ENCODE measurements at places on chromosomes 12 and 14.

GRCh38 chr14:97120611-97121031 is 323.4 kb downstream of the VRK1 start:
- no peak for DNase-seq

DNA sequence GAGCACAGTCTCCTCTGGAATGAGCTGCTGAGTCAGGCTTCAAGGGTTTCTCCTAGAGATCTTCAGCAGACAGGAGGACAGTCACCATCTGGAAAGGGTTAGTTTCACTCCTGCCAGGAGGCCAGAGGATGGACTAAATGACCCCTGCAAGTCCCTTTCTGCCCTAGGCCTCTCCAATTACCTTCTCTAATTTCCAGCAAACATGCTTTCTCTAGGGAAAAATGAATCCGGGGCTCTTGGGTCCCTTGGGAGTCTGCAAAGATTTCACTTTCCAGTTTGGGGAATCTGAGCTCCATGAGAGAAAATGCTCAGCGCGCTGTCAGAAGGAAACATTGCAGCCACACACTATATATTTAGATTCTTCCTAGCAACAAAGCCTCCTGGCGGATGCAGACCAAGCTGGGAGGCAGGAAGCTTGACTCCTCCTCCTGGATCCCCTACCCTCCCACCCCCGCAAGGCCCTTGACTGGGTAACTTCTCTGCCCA is 184.4 kb upstream of the CCND2 start:
- DNase-seq: no peak

- no peak for DNase-seq
Measured at GRCh38 chr12:112270673-112271072, 111.6 kb downstream of the HECTD4 start.

DNA sequence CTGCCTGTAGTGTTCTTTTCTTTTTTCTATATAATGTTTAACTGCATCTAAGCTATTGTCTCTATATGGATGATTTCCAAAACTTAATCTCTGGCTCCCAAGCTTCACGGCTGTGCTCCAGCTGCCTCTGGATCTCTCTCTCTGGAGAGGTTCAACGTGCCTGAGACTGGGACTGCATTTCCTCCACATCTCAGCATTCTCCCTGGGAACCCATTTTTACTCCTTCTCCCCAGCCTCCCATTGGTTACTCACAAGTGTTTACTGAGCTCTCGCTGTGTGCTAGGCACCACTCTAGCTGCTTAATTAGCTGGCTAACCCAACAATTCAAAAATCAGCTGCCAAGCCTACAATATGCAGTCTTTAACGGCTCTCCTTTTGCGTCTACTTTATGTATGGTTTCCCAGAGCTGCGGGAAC is 34.7 kb downstream of the FBXL14 start:
- no peak for DNase-seq

- peak; percentile 36 for DNase-seq
Measured at GRCh38 chr12:58030566-58031279, 89.4 kb downstream of the ATP23 start.

DNA sequence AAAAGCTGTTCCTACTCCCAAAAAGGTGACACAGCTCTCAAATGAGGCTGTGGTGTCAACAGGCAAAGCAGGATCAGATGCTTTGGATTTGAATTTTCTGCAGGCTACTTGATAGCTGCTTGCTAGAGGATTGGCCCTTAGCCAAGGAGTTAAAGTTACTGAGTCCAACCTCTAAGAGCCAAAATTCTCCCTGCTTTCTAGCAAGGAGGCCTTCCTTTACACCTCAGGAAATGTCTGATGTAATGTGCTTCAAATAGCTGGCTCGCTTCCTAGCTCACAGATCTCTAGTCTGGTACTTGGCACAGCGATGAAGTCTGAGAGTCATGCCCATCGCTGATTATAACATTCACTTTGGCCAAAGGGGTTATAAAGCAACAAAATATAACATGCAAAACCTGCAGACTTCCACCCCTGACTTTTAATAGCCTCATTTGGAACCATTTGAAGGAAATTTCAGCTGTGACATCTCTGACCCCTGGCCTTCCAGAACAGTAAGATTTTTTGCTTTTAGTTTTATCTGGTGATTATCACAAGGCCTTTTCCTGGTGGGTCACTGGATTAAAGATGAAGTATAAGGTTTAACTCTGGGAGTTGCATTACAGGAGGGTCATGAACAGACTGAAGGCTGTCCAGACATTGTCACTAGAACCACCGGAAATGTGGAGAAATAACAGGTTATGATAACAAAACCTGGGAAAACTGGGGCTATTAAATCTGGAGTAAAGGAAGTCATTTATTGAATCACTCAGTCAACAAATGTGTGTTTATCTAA is 189.7 kb downstream of the EPS8 start:
- no peak for DNase-seq

DNA sequence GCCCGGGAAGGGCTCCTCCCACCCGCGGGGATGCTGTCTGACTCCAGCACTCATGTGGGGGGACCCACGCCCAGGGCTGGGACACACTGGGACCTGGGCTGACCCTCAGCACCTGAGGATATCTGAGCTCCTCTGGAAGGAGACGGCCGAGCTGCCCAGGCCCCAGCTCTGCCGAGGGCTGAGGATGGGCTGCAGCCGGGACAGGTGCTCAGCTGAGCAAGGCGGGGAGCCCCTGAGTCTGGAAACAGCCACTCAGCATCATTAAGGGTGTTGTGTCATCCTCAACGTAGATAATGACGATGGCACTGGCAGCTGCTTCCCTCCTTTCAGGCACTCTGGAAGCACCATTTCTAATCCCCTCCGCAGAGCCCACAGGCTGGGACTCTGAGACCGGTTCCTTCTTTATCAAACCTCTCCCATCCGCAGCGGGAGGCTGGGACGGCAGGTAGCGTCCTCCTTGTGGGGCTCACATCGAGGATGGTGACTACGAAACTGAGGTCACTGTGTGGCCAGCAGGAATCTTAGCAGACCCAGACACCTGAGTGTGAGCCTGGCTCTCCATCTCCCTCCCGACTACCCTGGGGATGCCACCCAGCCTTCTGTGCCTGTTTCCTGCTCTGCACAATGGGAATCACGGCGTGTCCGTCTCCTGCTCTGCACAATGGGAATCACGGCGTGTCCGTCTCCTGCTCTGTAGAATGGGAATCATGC is 26.7 kb upstream of the SFSWAP start:
- DNase-seq: no peak

GRCh38 chr12:71900091-71900490 is 38.6 kb upstream of the TPH2 start:
- peak; percentile 5 for DNase-seq

GRCh38 chr12:130640901-130641300 is 75.2 kb downstream of the RIMBP2 start:
- DNase-seq: no peak

GRCh38 chr12:20350495-20350894 is 17.8 kb upstream of the PDE3A start:
- no peak for DNase-seq

GRCh38 chr14:56002876-56003625 is 115.2 kb upstream of the PELI2 start:
- no peak for DNase-seq

- peak; percentile 31 for DNase-seq
Measured at GRCh38 chr14:92026548-92027190, 13.2 kb downstream of the TRIP11 start.

DNA sequence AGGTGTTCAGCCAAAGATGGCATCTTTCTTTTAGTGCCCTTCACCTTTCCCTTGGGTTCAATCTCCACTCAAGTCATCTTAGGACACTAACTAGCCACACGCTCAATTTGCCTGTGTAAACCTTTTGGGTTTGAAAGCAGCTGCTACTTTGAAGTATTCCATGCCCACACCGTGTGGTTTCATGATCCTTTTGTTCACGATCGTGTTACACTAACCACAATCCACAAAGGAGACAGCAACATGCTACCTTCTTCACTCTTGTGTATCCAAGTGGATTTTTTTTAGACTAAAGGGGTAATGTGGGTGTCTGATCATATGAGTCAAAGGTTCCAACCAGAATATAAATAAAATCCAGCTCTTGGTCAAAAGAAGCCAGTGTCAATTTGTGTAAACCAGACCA is 122.7 kb upstream of the FAR2 start:
- no peak for DNase-seq

DNA sequence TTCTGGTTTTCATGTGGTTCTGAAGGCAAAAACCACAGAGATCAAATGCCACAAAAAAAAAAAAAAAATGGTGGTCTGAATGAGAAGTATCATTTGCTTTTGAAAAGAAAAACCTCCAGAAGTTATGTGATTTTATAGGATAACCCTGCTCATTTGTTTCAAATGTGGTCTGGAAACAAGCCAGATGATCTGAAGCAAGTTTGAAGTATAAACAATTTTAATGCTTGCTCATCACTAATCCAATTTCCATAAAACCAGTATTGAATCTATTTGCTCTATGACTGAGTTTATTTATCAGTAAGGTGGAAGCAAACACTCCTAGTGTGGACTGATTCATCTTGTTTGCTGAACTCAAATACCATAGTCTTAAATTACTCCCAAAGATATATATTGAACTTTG is 407.3 kb upstream of the FLRT2 start:
- no peak for DNase-seq

DNA sequence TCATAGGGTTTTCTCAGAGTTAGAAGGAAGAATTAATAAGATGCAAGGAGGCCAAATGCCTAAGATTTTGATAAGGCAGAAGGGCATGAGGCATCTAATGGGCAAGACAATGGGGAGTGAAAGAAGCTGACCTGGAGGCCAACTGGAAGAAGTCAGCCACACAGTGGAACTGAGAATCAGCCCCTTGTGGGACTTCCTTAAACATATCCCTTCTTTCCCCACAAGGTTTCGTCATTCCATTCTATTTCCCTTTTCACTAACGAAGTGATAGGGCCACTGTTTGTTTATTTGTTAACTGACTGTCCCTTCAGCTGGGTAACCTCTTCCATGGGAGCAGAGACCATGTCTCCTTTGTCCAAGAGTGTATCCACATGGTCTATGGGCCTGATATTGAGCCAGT is 86.2 kb downstream of the HELB start:
- peak; percentile 77 for DNase-seq

DNA sequence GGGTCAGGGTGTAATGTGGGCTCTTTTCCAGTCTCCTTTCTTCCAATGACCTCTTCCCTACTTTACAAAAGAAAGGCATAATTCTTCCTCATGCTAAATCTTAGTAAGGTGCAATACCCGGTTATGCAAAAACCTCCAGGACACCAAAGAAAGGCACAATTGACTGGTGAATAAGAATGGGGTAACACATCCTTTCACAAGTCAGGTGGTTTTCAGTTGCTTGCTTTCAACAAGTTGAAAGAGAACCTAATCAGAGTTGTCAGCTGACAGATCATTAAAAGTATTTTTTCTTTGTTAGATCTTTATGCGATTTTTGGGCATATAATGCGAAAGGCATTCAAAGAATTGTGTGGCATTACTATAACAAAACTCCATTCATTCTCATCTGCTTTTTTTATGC is 1.3 kb upstream of the AEBP2 start:
- DNase-seq: no peak

DNA sequence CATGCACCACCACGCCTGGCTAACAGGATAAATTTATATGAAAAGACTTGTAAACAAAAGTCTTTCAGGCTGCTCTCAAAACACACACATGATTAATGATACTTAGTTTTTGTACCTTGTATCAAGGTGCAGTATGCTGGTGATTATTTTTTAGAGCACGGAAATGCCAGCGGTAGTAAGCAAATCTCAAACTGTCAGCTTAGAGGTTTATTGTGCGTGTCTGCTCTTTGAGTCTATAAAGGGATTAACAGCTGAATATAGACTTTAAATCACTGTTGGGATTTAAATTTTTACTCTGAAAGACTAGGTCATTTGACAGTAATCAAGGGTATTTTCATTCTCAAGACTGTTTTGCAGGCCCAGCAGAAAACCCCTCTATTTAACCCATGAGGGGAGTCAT is 50.5 kb downstream of the PLEKHA5 start:
- no peak for DNase-seq

- peak; percentile 33 for DNase-seq
Measured at GRCh38 chr14:76168531-76168930, 16.8 kb downstream of the GPATCH2L start.

DNA sequence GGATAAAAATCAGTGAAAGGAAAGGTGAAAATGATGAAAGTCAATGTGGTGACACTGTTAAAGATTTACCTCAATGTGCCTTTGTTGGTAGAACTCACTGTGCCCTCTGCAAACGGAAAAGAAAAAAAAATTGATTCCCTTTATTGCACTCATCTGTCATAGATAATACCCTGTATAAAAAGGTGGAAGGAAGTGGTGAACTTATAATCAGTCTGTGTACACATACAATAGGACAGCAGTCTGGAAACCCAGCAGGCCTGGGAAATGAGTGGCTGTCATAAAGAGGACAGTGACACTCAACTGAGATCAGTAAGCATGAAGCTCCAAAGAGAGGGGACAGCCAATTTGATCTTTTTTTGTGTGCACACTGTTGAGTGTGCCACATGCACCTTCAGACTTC is 364.7 kb downstream of the NOVA1 start:
- no peak for DNase-seq

- DNase-seq: peak; percentile 19
Measured at GRCh38 chr14:20180486-20180885, 10.2 kb upstream of the OR11G2 start.

GRCh38 chr12:779745-780734 is 27.7 kb downstream of the WNK1 start:
- DNase-seq: peak; percentile 74

- no peak for DNase-seq
Measured at GRCh38 chr14:67717048-67717447, 15.4 kb downstream of the RDH12 start.

GRCh38 chr14:85538636-85539035 is 8.7 kb downstream of the FLRT2 start:
- DNase-seq: no peak

GRCh38 chr14:97602438-97603117 is 805.4 kb downstream of the VRK1 start:
- no peak for DNase-seq

DNA sequence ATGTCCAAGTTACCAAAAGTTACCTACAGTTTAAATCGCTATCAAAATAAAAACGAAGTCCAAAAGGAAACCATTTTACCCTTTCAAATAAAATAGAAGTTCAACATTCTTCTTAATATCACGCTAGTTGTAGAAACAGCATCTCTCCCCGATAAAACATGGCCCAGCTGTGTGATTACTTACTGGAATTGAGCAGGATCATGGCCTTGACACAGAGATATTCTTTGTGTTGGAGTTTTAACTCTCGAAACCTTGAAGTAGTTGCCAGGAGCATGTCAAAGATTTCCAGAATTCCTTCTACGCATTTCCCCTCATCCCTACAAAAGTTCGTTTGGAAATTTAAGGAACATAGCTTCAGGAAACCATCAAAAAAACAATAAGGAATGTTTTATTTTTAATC is 44.8 kb downstream of the ESR2 start:
- DNase-seq: no peak
